Stimulated activated CD8-positive, alpha-beta memory T cell treated with anti-CD3 and anti-CD28 coated beads, Interleukin-4, amount 100 ng/mL, for 1 hour (primary cell): ENCODE measurements at places on chromosomes 3 and 15.

DNA sequence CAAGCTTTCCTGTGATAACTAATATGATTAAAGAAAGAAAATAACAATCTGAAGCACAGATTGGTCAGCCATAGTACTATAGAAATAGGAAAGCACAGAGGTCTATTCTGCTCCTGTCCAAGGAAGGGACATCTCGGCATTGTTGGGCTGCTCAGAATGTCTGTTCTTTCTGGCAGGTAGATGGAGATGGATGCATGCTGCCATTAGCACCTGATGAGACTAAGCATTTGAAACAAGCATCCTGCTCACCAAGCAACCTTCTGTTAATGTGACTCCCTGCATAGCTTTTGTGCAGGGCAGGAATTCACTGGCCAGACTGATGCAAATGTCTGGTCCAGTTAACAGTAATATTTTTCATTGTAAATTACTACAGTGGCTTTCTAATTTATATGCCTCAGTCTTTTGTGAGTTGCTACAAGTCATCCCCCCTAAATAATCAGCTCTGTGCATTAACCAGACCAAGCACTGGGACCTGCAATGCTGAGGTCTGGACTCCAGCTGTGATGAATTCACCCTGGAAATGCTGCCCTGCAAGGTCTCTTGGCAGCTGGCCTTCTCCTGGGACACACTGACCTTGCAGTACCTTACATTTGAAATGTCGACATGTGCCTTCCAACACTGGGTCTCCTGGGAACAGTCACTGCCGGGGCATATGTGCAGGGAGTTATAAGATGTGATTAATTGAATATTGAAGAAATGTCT lies 1123.7 kb downstream of the IGSF11 start:
- no peak for DNase-seq

- DNase-seq, result no peak
These were observed 110.4 kb upstream of the GMNC start for GRCh38 chr3:190972840-190973270.

- DNase-seq, result no peak
These were observed 8.7 kb downstream of the FOXL2 start for GRCh38 chr3:138938056-138938876.

DNA sequence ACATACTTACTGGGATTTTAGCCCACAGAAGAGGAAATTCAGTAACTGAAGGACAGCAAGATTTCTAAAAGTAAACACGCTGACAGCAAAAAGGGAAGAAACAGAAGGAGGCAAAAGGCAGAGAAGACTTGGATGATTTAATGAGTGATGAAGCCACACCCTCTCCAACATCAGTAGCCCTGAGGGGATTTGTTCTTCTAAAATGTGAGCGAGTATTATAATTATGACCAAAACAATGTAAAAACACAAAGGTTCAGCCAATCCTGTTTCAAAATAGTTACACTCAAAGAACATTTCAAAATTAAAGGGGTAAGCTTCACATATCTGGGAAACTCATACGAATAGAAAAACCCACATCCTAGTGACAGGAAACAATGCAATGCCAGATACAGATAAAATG lies 25.0 kb downstream of the MCCC1 start:
- no peak for DNase-seq

DNA sequence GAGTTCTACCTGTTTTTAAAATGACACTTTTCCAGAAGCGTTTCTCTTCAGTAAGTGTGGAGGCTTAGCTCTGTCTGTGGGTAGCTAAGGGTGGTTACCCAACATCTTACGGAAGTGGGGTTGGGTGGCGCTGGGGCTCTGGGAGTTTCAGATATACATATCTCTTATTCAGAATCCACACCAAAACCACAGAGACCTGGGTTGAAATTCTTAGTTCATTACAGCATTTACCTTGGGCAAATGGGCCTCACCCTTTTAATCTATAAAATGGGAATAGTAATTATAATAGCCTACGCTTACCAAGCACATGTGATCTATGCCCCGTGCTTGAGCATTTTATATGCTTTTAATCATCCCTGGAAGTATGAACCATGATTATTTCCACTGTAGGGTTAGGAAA lies 9.4 kb downstream of the PTPRG start:
- no peak for DNase-seq

- DNase-seq, result no peak
These were observed 55.2 kb downstream of the CMSS1 start for GRCh38 chr3:99872923-99873254.

GRCh38 chr3:188353426-188353825 lies 199.5 kb downstream of the LPP start:
- no peak for DNase-seq

GRCh38 chr3:143750841-143751240 lies 97.4 kb downstream of the SLC9A9 start:
- no peak for DNase-seq

DNA sequence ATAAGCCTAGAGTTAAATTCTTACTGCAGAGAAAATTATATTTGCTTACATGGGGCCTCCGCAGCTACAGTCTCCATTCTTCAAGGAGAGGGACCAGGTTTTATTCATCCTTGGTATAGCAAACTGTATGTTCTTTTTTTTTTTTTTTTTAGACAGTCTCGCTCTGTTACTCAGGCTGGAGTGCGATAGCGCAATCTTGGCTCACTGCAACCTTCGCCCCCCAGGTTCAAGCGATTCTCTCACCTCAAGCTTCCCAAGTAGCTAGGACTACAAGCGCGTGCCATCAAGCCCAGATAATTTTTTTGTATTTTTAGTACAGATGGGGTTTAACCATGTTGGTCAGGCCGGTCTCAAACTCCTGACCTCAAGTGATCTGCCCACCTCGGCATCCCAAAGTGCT lies 2.1 kb downstream of the SHQ1 start:
- DNase-seq, result no peak

DNA sequence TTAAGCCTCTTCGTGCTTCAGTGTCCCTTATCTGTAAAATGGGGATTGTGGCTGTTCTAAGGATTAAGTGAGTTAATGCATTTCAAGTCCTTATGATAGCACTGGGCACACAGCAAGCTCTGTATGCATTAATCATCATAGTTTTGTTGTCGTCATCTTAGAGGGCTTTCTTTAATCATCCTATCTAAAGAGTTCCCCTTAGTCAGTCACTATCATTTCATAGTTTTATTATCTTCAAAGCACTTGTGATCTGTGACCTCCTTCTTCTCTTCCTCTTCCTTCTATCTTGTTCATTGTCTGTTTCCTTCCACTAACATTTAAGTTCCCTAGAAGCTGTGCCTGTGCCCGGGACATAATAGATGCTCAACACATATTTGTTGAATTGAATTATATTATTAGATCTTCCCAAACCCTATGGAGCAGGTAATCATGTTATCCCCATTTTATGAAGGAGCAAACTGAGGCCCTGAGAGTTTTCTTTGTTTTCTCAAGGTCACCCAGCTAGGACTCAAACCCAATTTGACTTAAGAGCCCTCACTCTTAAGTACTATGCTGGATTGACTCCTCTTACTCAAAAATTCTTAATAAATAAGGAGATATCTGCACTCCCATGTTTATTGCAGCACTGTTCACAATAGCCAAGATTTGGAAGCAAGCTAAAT lies 24.1 kb downstream of the DUOX2 start:
- no peak for DNase-seq

GRCh38 chr3:77283108-77283507 lies 243.2 kb downstream of the ROBO2 start:
- no peak for DNase-seq

DNA sequence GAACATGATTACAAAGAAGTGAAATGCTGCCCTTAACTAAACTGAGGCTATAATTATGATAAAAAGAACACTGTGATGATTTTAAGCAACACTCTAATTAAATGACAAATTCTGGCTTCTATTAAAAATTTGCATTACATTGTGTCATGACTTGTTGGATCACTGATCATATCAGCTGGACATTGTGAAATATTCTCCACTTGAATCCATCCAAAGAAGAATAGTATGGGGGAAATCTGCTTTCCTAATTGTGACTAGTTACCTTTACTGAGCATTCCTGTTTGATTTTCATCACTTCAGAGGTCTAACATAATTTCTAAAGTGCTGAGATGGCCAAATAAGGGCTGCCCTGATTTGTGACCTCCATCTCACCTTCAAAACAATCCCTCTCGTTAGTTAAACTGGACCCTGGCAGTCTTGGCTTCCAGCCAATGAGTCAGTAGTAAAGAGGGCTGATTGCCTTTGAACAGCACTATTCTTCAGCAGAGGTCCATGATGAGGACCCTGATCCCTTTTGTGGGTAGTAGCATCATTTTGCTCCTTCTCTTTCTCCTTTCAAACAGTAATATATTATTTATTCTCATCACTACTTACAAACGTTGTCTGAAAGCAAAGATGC lies 53.5 kb upstream of the LEKR1 start:
- DNase-seq, result no peak

GRCh38 chr3:21781355-21781754 lies 30.3 kb upstream of the ZNF385D start:
- DNase-seq, result no peak

- DNase-seq, result no peak
These were observed 93.7 kb downstream of the NPTN start for GRCh38 chr15:73539212-73540128.

GRCh38 chr15:29550834-29551465 lies 271.3 kb downstream of the TJP1 start:
- no peak for DNase-seq

- no peak for DNase-seq
These were observed 583 bp upstream of the RBSN start for GRCh38 chr3:15099364-15100098.

DNA sequence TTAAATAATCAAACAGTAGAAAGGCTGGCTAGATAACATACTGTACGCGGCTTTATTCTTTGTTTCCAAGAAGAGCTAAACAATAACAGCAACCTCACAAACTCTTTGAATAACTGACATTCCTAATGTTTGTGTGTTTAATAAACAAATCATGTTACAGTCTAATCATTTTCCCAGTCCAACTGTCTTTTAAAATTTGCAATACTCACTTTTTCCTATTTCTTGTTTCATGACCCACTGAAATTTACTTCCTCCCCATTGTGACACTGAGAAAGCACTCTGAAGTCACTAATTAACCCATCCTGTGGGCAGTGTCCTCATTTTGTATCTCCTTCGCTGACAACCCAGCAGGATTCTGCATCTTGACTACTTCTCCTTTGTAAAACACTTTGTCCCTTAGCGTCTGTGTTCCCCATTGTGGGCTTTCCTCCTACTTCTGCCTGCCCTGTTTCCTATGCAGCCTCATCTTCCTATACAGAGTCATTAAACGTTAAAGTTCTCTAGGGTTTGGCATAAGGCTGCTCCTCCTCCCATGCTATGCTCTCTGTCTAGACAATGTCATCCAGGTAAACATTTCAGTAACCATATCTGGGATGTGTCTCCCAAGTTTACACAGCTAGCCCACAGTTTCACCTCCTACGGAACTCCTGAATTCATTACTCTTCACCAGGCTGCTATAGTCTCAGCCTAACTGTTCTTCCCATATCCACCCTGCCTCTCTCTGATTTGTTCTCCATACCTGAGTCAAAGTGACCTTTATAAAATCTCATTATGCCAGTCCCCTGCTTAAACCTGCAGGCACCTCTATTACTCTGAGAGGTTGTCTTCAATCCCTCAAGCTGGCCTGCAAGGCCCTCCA lies 148.9 kb downstream of the GREM1 start:
- DNase-seq, result no peak

DNA sequence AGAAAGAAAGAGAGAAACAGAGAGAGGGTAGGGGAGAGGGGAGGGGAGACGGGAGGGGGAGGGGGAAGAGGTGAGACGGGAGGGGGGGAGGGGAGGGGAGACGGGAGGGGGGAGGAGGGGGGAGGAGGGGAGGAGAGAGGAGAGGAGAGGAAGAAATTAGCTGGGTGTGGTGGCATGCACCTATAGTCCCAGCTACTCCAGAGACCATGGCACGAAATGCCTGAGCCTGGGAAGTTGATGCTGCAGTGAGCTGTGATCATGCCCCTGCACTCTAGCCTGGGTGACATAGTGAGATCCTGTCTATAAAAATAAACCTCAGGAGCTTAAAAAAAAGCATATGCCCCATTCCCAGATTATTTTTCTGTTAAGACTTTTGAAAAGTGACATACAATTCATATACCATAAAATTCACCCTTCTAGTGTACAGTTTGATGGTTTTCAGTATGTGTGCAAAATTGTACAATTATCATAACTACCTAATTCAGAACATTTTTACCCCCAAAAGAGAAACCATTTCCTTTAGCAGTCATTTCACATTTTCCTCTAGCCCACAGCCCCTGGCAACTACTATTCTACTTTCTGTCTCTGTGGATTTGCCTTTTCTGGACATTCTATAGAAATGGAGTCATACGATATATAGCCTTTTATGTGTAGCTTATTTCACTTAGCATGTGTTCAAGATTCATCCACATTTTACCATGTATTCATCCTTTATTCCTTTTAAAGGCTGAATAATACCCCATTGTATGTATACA lies 699.6 kb downstream of the FHIT start:
- no peak for DNase-seq

DNA sequence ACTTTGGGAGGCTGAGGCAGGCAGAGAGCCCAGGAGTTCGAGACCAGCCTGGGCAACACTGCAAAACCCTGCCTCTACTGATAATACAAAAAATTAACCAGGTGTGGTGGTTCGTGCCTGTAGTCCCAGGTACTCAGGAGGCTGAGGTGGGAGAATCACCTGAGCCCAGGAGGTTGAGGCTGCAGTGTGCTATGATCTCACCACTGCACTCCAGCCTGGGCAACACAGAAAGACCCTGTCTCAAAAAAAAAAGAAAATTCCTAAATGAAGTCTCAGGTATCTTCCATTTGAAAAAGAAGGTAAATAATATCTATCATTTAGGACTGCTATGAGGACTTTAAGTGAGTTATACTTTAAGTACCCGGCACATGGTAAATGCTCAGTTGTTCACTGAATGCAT lies 2.9 kb downstream of the SMARCC1 start:
- DNase-seq, result no peak

- DNase-seq, result no peak
These were observed 375.1 kb upstream of the THBS1 start for GRCh38 chr15:39205506-39206371.

GRCh38 chr15:84023636-84024035 lies 211.9 kb upstream of the GOLGA6L4 start:
- no peak for DNase-seq

DNA sequence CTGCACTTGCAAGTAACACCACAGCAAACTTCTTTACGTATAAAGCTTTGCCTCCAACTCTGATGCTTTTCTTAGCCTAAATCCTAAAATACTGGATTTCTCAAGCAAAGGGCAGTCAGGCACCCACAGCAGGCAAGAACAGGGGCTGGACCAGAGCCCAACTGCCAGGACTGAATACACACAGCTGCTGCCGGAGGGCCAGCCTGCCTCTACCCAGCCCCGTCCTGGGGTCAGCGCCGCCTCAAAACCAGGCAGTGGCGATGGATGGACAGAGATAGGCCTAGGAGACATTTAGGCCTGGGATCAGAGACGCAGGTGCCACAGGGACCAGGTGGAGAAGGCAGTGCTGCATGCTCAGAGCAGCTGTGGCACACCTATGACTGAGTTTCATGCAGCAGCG lies 47.6 kb upstream of the SEC61A1 start:
- DNase-seq, result no peak

DNA sequence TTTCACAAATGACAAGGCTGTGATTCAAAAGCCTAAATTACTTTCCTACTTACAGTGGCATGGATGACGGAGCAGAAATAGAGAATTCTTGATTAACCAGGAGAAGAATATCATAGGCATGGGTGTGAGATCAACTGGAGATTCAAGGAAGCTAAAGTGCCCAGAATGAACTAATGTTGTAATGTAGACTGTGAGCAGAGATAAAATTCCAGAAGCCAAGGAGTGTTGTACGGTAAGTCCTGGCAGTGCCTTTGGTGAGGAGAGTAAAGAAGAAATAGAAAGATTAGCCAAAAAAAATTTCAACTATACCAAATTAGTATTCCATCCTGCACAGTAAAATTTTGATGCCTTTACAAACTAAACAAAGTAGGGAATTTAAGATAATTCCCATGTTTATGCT lies 75.9 kb downstream of the ZBTB20 start:
- no peak for DNase-seq

- no peak for DNase-seq
These were observed 35.8 kb downstream of the MYH15 start for GRCh38 chr3:108474581-108474980.
